Activated T-cell treated with anti-CD3 and anti-CD28 coated beads for 24 hours (primary cell): ENCODE measurements at places on chromosomes 7 and 10.

DNA sequence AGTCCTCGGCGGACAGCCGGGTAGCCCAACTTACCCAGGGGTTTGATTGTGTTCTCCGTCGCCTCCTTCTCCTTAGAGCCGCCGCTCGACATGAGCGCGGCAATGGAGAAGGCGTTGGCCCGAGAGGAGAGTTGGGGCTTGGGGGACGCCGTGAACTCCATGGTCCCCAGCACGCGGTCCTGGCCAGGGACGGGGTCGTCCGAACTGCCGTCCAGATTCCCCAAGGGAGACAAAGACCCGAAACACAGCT lies 515 bp downstream of the TBX20 start:
- DNase-seq: no peak

DNA sequence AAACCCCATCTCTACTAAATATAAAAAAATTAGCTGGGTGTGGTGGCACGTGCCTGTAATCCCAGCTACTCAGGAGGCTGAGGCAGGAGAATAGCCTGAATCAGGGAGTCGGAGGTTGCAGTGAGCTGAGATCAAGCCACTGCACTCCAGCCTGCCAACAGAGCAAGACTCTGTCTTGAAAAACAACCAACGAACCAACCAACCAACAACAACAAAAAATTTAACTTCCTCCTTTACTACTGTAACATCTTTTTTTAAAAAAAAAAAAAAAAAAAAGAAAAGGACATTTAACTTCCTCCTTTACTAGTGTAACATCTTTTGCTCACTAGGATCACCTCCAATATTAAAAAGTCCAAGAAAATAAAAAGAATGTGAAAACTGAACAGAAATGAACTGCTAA lies 92.3 kb upstream of the TMEM168 start:
- no peak for DNase-seq

DNA sequence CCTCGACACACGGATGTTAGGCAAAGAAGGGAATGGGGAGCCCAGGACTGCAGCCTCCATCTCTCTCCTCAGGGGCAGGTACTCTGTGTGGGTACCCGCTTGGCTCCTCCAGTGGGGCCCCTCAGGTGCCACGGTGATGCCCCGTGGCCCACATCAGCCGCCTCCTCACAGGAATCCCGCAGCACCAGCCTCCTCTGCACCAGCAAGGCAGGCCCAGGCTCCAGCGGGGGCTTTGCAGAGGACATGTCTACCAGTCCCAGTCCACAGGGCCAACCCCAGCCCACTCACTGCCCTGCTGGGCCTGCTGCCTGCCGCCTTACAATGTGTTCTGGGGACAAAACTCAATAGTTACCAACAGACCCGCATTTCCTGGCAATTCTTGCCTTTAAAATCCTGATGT lies 61.6 kb upstream of the ADGRA1 start:
- no peak for DNase-seq

DNA sequence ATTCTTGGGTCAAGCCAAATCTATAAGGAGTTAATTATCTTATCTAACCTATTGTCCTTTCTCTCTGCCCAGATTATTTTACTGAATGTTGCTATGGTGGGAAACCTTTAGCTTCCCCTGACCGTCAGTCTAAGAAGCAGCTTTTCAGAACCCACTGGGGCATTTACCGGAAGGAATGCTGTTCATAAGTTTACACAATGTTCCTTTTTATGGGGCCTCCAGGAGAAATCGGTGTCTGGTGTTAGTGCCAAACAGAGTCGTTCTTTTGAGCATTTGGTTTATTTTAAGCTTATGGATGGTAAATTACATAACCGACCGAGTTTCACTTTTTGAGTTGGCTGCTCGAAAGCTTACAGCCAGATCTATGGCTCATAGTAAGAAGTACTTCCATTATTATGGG lies 111.9 kb downstream of the CACNB2 start:
- DNase-seq: no peak

- DNase-seq: no peak
These were observed 348.1 kb upstream of the VWC2 start for GRCh38 chr7:49425277-49425818.
